ENCODE measurements at places on chromosomes 16 and 17.

- no peak for DNase-seq
These were observed 16.4 kb downstream of the GAA start for GRCh38 chr17:80117491-80118401.

GRCh38 chr17:55233840-55234239 lies 30.9 kb upstream of the HLF start:
- no peak for DNase-seq

DNA sequence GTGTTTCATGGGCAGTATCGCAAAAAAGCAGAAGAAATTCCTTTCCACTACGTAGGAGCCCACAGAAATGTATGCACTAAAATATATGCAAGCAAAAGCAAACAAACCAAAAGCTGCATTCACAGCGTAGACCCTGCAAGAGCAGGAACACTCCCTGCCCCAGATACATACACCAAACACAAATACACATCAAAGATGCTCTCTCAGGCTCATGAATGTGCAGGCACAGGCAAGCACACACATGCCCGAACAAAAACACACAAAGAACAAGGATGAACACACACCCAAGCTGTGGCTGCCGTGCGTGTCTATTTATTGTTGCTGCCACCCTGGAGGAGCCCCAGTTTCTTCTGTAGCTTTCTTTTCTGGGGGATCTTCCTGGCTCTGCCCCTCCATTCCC lies 1.7 kb downstream of the NUPR1 start:
- no peak for DNase-seq

DNA sequence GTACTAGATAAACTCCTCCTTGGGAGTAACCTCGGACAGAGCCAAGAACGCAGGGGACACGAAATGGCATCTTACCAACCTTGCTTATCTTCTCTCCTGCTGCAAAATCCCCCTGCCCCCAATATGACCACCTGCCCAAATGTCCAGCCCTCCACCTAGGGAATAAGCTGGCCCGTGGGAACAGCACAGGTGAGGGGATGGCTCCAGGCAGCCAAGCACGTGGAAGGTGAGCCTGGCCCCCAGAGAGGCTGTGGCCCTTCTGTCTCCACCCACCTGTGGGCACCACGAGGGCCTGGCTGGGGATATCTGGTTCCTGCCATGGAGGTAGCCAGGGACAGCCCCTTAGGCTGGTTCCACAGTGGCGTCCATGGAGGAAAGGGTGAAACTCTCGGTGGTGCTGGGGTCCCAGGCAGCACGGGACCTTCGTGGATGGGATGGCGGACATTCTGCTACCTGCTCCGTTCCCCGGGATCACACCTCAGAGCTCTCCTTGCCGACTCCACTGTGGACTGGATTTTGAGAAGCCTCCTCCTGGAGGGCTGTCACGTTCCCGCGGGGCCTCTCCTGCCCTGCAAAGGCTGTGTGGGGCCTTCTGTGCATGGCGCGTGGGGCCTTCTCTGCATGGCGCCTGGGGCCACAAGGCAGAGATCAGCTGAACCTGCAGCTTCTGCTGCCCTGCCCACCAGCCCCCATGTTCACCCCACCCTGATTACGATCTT lies 388.5 kb upstream of the TNRC6C start:
- no peak for DNase-seq

DNA sequence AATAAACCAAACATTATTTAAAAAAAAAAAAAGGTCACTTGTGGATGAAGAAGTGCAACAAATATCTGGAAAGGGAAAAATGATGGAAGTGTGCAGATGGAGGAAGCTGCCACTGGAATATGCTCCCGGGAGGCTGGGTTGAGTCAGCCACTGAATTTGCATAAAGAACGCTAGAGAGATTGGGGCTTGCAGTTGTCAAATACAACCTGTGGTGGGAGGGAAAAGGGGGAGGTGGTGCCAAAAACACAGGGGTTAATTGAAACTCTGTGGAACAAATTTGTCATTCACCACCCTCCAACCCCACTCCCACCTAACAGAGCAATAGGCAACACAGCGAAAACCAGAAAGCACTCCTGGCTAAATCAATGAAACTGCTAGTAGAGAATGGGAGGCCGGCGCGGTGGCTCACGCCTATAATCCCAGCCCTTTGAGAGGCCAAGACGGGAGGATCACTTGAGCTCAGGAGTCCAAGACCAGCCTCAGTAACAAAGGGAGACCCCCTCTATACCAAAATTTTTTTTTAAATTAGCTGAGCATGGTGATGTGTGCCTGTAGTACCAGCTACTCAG lies 37.6 kb upstream of the RPL38 start:
- no peak for DNase-seq

DNA sequence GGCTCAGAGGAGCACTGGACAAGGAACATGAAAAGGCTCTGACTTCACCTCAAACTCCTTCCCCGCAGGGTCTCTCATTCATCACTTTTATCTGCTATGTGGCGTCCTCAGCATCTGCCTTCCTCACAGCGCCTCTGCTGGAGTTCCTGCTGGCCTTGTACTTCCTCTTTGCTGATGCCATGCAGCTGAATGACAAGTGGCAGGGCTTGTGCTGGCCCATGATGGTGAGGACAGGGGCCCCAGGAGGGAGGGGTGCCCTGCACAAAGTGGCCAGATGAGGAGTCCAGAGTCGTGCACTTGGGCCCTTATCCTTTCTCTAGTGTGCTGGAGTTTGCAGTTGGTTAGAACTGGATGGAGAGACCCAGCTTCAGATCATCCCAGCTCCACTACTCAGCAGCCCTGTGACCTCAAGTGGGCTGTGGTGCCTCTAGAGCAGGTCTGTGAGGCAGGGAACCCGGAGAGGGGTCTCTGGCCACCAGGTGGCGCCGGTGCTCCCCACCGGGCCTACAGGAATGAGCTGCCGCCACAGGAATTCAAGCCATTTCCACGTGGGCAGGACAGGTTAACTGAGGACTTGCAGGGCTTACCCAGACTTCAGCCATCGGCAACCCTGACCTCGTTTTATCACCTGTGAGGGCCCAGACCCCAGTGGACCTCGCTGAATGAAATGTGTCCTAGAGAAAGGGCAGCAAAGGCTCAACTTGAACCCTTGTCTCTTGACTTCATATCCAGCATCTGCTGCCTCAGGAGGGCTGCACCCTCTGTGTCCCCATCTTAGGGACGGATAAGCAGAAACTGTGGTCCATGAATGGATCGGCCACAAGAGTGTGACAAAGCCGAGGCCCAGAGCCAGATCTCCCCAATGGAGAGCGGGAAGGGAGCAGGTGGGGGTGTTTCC lies 4.0 kb downstream of the CMTM3 start:
- DNase-seq, result peak; percentile 76

GRCh38 chr17:38454532-38454931 lies 26.3 kb downstream of the ARHGAP23 start:
- peak; percentile 66 for DNase-seq

GRCh38 chr16:14324581-14324980 lies 253.5 kb downstream of the MRTFB start:
- DNase-seq, result no peak

DNA sequence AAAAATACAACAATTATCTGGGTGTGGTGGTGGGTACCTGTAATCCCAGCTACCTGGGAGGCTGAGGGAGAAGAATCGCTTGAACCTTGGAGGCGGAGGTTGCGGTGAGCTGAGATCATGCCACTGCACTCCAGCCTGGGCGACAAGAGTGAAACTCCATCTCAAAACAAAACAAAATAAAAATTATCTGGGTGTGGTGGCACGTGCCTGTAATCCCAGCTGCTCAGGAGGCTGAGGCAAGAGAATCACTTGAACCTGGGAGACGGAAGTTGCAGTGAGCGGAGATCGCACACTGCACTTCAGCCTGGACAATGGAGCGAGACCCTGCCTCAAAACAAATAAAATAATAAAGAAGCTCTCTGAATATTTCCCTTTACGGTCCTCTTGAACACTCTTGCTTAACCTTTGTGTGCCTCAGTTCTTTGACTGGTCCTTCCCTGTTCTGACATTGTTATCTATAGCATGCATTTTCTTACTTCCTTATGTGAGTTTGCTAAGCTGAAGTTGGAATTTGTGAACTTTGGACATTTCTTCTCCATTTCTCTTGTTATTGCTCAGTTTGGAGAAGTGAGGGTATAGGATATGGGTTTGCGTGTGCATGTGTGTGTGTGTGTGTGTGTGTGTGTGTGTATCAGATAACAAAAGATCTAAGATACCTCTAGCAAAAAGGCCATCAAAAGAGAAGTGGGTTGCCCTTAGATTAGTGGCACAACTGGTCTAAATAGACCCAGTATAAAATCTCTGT lies 29.7 kb upstream of the WSB1 start:
- DNase-seq, result no peak

DNA sequence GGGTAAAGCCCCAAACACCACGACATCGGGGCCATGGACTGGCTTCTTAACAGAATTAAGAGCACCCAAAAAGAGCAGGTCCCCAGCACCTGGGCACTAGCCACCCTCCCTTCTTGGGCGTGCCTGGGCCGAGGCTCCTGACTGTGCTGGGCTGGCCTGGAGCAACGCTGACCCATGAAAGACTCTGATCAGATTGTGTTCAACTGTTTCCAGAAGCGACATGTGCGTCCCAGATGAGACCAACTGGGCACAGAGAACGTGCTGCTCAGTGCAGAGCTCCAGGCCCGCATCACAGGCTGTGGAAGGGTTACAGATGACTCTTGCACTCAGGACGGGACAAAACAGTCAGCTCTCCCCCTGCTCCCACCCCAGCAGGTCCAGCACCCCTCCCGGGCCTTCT lies 100.7 kb downstream of the KCNJ12 start:
- no peak for DNase-seq

DNA sequence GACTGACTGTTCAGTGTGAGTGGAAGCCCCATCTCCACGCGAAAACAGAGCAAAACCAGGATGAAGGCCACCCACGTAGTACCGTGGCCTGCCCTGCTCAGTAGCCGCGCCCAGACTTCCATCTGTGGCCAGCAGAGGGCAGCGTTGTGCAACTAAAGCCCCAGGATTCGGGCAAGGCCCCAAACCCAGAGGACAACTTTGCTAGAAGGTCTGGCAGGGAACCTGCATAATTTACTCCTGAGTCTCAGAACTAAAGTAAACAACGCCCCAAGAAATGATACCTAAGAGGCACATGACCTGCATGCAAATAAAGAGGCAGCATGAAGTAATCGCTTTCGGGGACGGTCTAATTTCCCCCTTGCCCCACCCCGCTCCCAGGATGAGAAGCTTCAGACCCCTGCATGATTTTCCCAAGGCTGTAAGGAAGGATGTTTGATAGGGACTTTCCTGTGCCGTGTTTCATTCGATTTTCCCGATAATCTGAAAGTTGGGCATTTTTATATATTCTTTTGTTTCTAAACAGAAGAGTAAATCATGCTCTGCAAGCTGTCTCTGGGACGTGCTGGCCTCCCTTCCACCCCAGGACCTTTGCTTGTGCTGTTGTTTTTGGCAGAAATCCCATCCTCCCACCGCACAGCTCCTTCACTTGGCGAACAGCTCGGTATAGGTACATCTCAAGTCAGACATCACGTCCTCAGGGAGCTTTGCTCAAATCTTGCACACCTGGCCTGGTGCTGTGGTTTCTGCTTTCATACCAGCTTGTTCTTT lies 18.6 kb downstream of the HSBP1 start:
- DNase-seq, result peak; percentile 86

DNA sequence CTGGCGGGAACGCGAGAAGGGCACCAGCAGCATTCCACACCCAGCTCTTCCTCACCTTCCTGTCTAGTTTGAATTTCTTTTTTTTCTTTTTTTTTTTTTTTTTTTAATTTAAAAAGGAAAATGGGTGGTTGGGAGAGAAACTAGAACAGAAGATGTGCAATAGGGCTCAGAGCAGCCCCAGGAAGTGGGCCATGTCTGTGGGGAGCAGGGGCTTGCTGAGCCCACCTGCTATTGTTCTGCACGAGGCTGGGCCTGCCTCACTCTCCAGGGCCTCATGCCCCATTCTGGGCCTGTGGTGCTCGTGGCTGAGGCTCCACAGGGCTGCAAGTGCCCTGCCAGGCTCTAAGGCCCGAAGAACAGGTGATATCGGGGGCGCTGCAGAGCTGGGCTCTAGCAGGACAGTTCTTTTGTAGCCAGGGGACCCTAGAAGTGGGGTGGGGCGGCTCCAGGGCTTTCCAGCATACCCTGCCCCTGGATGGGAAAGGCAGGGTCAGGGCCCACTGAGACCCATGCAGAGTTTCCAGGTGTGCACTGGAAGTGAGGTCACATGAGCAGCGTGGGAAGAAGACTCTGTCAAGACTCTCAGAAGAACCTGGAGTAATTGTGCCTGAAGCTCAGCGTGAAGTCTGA lies 12.4 kb downstream of the MRPL27 start:
- DNase-seq, result no peak

DNA sequence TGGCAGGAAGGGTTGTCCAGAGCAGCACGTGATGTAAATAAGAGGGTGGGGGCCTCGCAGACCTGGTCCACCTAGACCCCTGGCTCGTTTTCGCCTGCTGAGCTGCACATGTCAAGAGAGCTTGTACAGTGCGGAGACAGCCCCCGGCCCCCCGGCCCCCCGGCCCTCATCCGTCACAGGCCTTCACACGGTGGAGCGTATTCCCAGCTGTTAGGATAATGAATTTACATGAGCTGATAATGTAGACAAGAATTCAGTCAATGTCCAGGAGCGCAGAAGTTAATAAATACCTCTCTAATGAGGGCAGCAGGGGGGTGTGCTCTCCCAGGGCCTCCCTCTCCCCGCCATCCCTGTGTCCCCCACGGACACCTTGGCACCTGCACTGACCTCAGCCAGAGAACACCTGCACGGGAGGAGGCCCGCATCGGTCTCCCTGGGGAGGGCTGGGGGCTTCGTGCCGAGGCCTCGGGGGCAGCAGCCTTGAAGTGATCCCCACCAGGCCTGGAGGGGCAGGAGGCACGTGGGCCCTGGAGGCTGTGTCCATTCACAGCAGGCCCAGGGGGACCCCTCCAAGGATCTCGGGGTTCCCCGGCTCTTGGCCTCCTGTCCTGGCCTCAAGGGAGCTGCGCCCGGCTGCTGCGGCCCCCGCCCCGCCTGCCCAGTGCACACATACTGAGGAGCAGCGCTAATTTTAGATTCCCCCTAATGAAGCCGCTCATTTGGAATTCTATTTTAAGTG lies 14.6 kb downstream of the GSE1 start:
- DNase-seq, result peak; percentile 46
